ENCODE measurements at places on chromosomes 12 and 14.

DNA sequence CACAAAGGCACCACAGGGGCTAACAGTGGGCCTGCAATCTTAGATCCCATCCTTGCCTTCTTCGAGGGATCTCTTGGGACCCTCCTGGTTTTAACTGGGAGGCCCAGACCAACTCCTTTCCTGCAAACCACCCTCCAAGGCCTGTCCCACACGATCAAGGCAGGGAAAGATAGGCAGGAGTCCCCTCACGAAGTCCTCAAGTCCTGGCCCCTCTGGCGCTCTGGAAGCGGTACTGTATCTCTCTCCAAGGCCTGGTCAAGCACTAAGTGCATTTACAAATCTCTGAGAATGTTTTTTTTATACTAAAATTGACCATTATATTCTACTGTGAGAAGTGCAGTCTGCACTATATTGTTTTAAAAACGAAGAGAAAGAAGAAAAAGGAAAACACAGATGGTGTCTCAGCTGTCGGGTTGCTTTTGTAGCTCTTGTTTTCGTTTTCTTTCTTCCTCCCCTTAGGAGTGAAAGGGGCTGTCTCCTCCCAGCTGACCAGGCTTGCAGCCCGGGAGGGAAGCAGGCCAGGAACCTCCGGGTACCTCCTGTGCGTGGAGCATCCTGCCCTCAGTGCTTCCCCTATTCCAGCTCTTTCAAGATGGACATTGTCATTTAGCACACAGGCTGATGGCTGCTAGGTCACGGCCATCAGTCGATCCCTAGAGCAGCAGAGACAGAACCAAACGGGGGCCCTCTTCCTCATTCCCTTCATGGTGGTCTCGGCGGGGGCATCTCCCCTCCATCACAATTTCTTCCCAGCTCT is 56.7 kb downstream of the FAM222A start:
- DNase-seq = no peak

GRCh38 chr12:12011880-12012260 is 58.9 kb upstream of the BCL2L14 start:
- DNase-seq = no peak

GRCh38 chr12:14369311-14369710 is 3.8 kb downstream of the ATF7IP start:
- no peak for DNase-seq

DNA sequence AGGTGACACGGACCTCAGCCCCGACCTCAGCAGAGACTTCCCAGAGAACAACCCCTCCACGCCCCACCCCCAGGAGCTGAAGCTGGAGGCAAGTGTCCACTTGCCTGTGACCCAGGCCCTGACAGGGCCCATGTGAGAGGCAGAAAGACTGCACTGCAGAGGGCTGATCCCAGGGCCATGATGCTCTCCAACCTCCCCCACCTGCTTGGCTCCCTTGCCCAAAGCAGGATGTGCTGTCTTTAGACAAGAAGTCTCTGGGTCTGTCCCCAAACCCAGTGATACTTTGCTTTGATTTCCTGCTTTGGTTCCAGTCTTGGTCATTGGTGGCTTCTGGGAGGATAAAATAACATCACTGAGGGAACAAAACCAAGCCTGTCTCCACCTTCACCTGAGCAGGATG is 59.4 kb downstream of the BCL11B start:
- no peak for DNase-seq

DNA sequence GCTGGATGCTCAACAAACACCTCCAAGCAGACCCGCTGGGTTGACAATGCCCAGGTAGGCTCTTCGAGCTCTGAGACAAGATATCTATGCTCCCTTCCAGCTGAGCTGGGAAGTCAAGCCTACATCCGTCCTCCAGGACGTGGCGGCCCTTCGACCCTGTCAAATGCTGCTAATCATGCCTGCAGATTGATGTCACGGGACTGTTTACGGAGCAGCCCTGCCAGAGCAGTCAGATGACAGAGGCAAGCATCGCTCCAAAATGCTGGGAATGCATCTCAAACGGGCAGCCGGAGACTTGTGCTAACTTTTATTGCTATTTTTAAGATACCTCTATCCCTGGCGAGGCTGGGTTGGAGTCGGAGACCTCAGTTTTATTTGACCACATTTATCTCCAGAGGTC is 139.2 kb downstream of the NTF3 start:
- no peak for DNase-seq

- DNase-seq = no peak
These were observed 68.8 kb downstream of the RPL10L start for GRCh38 chr14:46582826-46583225.

- no peak for DNase-seq
These were observed 234.7 kb upstream of the TBX3 start for GRCh38 chr12:114918535-114919233.

- no peak for DNase-seq
These were observed 39.2 kb downstream of the COX16 start for GRCh38 chr14:70320294-70320693.

DNA sequence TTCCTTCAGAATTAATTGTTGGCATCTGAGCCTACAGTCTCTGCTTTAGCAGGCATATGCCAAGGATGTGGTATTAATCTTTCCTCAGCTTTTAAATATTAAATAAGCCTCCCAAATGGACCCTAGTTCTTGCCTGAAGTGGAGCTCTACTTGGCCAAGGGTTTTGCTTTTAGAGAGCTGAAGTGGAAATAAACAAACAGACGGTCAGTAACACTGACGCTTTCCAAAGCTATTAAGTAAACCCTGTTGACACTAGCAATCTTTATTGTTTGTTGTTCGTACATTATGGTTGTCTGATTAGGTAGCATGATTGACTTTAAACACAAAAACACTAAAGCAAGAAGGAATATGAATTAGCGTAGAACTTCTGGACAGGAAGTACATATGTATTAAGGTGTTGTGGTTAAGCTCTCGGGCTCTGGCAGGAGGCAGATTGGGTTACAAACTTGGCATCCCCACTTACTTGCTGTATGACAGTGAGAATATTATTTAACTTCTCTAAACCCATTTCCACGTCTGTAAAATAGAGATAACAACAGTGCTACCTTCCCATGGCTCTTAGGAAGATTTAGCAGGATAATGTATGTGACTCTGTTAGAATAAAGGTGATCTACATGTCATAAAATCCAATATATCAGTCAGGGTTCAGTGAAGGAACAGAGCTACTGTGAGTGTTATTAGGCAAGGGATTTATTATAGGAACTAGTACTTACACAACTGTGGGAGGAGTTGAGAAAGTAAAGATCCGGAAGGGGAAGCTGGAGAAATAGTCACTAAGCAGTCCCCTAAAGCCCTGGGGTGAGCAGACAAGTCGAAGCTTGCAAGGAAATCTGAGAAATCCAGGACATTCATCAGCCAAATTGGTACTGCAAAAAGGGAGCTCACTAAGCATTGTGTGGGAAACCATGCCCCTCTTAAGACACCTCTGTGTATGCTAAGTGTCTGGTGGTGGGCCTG is 92.2 kb upstream of the ATF7IP start:
- no peak for DNase-seq

DNA sequence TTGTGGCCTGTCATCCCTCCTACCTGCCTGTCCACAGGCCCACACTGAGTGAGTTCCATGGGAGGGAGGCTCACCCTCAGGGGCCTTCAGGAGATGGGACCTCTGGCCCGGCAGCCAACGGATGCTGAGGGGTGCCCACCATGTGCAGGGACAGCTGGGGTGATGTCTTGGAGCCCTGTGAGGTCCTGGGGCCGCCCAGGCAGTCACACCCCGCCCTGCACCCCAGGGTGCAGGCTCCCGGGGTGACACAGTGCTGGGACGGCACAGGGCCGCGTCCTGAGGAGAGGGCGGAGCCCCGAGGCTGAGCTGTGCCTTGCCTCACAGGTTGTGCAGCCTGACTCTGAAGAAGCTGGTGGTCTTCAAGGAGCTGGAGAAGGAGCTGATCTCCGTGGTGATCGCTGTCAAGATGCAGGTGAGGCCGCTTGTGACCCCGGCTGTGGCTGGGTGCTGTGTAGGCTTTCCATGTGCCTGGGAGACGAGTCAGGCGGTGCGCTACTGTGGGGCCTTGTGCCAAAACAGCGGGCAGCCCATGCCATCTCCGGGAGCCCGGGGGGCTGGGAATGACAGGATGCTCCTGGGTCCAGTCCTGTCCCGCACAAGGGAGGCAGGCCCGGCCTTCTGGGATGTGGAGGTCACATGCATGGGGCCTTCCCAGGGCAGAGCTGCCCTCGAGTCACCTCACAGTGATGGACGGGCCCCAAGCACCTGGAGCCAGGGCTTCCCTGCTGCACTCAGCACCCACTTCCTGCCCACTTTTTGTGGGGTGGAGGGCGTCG is 33.8 kb downstream of the PACS2 start:
- DNase-seq = no peak
